ENCODE measurements at places on chromosomes 16 and 17. TPM values are rescaled to one million over a fixed set of nuclear protein-coding genes. Genes with fewer than 3 reads are reported as not detected.

- no peak for DNase-seq
These were observed 4.4 kb downstream of the SHBG start for GRCh38 chr17:7634384-7634783.

DNA sequence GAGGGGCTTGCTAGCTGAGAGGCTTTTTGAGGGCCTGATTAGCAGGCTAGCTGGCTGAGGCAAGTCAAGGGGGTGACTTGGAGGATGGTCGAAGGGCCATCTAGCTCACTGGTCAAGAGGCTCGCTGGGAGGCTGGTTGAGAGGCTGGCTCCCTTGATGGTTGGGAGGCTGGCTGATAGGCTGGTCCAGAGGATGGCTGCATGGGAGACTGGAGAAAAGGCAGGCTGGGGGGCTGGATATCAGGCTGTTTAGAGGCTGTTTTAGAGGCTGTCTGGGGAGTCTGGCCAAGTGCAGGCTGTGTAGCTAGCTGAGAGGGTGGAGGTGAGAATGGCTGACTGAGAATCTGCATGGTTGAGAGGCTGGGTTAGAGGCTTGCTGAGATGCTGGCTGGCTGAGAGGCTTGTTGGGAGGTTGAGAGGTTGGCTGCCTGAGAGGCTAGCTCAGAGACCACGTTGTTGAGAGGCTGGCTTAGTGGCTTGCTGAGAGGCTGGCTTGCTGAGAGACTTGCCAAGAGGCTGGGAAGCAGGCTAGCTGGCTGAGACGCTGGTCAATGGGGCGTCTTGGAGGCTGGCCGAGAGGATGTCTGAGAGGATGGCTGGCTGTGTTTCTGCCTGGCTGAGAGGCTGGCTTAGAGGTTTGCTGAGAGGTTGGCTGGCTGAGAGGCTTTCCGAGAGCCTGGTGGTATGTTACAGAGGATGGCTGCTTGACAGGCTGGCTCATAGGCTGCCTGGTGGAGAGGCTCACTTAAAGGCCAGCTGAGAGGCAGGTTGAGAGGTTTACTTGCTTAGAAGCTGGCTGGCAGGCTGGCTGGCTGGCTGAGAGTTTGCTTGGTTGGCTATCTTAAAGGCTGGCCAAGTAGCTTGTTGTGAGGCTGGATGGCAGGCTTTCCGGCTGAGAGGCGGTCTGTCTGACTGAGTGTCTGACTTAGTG, 36.6 kb upstream of the ACSM2B start:
- peak; percentile 74 for DNase-seq

- no peak for DNase-seq
These were observed 42.4 kb upstream of the MTMR4 start for GRCh38 chr17:58556833-58557250.

DNA sequence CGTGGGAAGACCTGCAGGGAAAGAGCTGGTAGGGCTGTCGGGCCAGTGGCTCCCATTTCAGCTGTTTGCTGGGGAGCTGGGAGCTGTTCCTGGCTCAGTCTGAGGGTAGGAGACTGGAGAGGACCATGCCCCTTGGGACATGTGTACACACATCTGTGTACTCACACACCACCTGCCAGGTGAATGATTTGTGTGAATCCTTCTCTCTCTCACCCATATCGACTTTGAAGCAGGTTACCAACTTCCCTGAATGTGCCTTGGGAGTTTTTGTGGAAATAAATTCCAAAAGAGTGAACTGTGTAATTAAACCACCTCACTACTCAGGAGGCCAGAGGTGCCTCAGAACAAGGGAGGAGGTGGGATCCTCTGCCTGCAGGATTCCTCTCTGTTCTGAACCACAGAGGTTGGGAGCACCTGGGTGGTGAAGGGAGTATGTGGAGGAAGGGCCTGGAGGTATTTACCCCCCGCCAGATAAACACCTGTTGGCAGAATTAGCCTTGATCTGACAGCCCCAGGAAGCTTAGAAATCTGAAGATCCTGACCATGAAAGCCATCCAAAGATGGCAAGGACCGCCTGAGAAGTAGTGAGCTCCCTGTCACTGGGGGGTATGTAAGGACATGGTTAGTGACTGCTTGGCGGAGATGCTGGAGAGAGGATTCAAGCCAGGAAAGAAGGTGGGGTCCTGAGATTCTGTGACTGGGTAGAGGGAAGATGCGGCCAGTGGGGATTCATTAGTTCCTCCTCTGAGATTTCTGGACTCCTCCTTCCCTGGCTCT, 3.3 kb downstream of the ABCC3 start:
- DNase-seq, result no peak

DNA sequence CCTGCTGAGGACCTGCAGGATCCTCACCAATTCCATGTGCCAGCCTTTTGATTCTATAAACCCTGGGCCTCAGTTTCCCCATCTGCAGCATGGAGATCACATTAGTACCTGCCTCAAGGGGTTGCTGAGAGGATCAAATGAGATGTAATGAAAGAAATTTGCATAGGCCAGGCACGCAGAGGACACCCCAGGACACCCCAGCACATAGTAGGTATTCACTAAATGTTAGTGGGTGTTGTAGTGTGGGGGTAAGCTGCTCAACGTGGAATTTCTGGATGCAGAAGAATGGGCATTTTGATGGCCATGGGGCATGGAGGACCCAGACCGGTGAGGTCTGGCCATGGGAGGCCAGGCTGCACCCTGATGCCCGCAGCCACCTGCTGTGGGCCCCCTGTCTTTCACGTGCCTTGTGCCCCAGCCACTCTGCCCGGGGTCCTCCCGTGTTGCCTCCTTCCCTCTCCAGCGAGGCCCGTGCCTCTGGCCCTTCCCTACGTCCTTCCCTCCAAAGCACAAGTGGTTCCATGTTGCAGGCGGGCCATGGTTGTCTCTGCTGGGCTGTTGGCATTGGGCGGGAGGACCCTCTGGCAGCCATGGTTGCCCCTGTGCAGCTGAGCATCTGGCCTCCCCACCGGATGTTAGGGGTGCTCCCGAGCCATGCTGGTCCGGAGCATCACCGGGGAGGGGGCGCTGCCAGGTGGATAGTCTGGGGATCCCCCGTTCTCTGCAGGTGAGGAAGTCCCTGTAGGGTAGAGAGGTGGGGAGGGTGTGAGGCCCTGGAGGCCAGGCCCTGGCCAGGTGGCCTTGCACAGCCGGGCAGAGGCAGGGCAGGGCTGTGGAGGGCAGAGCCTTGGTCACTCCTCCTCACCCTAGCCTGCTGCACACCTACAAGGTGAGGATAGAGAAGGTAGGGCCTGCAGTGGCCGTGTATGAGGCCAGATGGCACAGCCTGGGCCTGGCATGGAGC, 8.6 kb downstream of the MAP2K3 start:
- no peak for DNase-seq

ANKRD13B gene
- total RNA-seq, result 6.6 TPM

CACNG1 gene
- not detected for total RNA-seq

EPOP gene
- total RNA-seq, result 0.70 TPM

- no peak for DNase-seq
These were observed 5.3 kb downstream of the IGFALS start for GRCh38 chr16:1788095-1788707.

ATXN7L3 gene
- 38.9 TPM for total RNA-seq

GRCh38 chr16:31130336-31130891, 5.1 kb downstream of the PRSS8 start:
- DNase-seq, result no peak

DNA sequence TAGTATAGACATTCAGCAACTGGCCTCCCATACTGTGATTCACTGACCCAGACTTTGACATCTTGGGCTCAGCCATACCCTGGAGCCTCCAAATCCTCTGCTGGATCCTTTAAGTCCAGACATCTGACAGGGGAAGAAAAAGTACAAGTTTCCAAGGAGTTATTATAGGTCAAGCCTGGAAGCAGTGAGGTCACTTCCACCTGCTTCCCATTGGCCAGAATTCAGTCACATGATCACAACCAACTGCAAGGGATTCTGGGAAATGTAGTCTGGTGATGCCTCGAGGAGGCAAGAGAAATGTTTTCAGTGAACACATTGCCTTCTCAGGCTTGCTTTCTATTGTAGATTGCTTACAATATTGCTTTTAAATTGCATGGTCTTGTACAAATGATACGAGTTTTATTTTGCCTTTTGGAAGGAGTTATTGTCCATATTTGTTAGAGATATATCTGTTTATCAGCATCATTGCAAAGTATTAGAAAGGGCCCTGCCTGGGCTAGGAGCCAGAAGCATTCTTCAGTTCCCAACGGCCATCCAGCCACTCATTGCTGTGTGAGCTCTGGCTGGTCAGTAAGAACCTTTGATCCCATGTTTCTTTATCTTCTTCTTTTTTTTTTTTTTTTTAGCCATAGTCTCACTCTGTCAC, 696.9 kb downstream of the WWOX start:
- peak; percentile 75 for DNase-seq

DNA sequence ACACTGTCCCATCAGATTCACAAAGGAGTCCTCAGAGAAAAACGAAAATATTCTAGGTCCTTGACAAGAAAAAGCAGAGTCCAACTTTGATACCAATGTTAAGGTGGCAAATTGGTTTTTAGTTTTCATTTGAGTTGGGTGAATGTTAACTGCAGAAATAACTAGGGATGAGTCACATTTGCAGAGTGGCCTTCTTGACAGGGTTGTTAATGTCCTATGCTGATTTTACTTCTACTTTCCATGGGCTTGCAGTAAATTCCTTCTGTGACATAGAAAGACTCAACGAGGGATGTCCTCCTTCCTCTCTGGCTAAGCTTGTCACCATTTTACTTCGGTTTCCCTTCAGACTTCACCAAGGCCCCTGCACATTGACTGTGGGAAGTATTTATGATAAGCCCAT, 47.2 kb upstream of the ICAM2 start:
- DNase-seq, result no peak

DNA sequence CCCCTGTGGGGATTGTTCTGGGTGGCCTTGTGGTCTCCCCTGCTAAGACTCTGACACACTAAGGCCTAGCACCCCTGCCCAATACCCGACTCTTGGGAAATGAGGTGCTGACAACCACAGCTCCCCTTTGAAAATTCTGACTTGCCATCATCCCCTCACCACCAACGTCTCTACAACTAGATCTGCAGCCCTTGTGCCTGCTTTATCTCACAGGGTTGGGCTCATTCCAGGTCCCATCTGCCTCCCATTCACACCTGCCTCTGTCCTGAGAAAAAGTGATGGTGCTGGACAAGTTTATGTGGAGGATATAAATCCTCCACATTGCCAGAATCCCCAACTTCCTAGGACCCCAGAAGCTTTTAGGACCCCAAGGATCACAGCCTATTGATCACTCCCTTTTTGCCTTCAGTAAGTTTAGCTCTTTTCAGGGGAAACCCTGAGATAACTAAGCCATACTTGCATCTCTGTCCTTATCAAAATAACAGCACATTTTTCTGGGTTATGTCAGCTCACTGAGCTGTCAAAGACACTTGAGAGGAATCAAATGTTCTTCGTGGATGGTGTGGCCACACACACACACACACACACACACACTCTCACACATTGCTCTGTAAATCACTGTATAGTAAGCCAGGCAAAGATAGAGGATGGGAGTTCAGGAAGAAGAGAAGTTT, 136.8 kb upstream of the CES5A start:
- no peak for DNase-seq

GRB7 gene
- 3.4 TPM for total RNA-seq

RAMP2 gene
- 35.2 TPM for total RNA-seq

DNA sequence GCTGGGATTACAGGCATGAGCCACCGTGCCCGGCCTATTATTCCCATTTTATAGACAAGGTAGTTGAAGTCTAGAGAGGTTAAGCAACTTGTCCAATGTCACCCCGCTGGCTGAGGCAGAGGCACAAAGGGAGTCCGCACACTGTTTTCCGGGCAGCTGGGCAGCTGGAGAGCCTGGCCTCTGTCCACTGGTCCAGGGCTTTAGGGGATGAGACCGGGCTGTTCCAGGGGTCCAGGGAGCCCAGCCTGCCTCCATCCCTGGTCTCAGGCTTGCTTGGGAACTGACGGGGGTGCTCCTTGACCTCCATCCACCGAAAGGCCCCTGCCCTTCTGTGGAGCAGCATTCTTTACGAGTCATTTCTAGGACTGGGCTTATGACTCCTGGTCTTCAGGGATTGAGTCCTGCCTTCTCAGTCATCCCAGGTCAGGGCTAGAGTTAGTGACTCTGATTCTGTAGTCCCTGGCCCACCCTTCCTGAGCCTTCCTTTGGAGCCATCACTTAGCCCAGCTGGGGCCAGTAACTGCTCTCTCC, 37.5 kb downstream of the SOCS3 start:
- DNase-seq, result no peak

KRTAP9-2 gene
- total RNA-seq, result not detected

- no peak for DNase-seq
These were observed 447.2 kb downstream of the KIF2B start for GRCh38 chr17:54269881-54270280.

DNA sequence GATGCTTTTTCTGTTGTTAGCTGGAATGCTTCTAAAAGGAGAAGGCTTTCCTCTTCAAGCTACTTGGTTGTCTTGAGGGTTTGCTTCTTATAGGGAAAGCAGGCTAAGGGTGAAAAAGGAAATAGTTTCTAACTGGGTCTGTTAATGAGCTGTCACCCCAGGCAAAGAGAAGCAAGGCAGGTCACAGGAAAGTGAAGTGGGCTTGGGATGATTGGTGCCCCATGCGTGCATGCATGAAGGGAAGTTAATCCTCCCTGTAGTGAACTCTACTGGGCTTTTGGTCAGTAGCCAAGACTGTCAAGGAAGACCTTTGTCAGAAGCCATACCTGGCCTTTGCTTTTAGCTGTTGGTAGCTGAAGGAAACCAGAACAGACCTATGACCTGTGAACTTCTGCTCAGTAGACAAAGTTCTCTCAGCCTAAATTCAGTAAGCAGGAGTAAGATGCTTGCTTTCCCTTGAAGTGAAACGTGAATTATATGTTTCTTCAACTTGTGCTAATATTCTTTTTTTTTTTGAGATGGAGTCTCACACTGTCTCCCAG, 16.5 kb downstream of the TENT4B start:
- no peak for DNase-seq

DNA sequence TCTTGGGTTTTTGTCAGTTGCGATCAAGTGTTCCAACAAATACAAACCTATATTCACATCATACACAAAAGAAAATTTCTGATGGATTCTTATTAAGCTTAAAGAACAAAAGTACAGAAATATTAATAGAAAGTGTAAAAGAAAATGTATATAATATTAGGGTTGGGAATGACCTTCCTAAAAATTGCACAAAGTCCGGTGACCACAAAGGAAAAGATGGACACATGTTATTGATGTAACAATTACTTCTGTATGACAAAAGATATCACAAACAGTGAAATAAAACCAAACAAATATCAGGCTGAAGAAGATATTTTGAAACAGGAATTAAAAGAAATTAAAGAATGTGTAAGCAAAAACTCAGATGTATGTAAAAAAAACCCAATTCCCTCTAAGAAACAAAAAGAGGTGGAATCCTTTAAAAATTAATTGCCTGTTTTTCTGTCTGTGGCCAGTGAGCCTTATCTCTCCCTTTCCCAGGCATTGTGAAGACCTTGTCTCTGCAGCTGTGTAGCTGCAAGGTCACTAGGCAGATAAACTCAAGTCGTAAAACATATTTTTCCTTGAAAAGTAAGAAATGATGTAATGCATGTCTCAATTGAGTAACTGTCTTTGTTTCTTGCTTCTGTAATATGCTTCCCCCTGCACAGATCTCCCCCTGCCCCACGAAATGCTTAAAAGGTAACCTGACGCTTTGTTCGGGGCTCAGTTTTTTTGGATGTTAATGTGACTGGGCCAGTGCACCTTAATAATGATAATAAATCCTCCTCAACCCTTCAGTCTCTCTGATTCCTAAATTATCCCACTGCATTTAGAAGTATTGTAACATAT, 2.8 kb downstream of the ST6GALNAC1 start:
- no peak for DNase-seq

- DNase-seq, result peak; percentile 60
These were observed 270.7 kb downstream of the NTN1 start for GRCh38 chr17:9291912-9292560.

GRCh38 chr16:3541527-3542155, 35.6 kb downstream of the NLRC3 start:
- DNase-seq, result no peak

TBC1D28 gene
- total RNA-seq, result not detected
